NCI-H1436 (cell line): ENCODE measurements at places on chromosomes 3 and 15.

GRCh38 chr15:68411735-68412134, 20.2 kb downstream of the ITGA11 start:
- DNase-seq, result no peak

DNA sequence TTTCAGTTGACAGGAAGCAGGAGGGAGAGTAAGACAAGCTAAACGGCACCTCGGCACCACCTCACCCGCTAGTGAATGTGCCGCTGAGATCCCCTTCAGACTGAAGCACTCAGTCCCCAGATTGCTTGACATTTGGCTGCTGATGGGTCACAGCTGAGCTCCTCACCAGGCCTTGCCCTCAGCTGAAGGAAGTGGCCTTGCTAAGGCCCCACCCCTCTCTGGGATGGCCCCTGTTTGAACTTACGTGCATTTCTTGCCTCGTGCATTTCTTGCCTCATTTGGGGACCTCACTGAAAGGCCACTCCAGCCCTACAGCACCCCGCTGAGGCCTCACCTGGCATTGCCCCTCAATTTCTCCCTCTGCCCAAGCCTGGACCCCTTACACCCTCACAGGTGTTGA, 39.8 kb downstream of the EOGT start:
- no peak for DNase-seq

DNA sequence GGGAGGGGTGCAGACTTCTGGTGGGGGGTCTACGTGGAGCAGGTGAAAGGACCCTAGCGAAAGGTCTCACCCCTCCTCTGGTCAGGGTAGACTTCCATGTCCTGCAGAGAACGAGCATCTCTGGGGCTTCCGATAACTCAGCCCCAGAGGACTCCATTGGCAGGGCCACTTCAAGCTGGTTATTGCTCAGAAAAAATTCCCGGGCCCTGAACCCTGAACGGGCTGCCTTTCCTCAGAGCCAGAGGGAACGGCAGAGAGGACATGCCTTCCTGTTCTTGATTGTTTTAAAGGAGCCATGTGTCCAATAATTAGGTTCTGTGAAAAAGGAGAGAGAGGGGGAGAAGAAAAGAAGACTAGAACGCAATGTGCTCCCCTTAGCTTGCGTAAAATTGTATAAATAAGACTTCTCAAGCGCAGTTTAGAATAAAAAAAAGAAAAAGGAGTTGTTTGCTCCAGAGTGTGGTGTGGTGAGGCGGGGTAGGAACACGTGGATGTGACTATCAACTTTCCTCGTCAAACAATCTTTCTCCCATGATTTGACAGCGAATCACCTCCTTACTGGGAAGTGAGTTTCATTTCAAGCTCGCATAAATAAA, 193.4 kb upstream of the UBE2E1 start:
- no peak for DNase-seq

DNA sequence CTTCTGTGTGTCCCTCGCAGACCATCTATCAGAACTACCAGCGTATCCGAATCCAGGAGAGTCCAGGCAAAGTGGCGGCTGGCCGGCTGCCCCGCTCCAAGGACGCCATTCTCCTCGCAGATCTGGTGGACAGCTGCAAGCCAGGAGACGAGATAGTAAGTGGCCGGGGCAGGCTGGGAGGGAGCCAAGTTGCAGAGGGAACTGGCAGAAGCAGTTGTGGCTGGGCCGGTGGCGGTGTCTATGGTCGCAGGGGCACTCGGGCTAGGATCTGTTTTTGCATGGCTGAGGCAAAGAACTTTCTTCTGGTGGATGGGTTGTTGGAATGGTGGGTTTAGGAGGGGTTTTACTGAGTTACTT, 10.1 kb downstream of the MCM2 start:
- no peak for DNase-seq

GRCh38 chr3:46892285-46893145, 15.0 kb downstream of the PTH1R start:
- DNase-seq, result no peak

DNA sequence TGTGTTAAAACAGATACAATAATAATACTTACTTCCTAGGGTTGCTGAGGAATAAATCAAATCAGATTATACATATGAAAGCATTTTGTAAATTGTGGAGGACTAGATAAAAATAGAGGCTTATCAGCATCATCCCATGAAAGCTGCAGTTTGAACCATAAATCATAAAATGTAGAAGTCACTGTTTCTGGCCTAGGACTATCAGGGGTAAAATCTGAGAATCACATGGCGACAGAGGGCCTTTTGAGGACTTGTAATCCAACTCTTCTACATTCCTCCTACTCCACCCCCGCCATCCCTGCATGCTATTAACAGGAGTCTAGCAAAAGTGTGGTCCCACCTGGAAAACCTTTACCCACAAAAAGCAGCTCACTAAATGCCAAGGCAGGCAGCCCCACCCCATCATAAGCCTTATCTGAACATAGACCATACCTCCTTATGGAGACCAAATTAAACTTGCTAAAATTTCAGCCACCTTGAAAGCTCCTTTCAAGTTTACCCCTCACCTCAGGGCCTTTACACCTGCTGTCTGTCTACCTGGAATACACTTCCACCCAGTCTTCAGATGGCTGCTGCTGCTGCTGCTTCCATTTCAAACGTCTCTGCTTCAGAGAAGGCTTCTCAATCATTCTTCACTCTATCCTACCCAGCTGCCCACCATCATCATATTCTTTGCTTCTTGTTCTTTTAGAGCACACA, 11.5 kb downstream of the MB21D2 start:
- DNase-seq, result no peak

DNA sequence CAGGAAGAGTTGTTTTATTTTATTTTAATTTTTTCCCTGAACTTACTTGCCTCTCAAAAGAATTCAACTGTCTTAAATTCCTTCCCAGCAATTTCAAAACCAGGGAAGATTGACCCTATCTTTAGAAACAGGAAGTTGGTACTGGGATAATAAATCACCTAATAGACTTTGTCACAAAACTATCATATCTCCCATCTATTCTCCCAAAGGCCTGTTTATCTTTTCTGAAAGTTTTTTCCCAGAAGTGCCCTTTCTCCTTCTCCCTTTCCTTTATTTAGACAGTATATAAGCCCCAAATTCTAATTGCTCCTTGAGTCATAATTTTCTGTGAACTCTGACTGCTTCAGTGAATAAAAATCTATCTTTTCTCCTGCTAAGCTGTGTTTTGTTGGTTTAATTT, 2.9 kb upstream of the RNF7 start:
- DNase-seq, result no peak

- DNase-seq, result no peak
Observed at GRCh38 chr15:84151205-84151931, 84.2 kb upstream of the GOLGA6L4 start.

- no peak for DNase-seq
Observed at GRCh38 chr15:97522347-97522746, 438.2 kb upstream of the ARRDC4 start.

DNA sequence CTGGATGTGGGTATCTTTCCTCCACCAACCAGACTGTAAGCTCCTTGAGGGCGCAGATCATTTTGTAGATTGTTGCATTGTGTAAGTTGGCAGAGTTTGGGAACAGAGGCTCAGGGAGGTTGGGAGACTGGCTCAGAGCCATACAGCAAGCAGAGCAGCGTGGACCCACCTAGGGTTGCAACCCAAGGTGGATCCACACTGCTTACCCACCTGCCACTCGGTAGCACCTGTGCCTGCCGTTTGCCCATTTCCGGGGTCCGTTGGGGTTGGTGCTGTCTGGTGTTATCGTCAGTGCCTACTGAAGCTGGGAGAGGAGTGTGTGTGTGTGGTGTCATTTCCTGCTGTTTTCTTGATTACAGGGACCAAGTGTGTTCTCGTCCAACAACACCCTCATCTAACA, 19.0 kb downstream of the SMAD6 start:
- DNase-seq, result no peak

GRCh38 chr15:92907896-92908712, 8.0 kb downstream of the CHD2 start:
- no peak for DNase-seq

DNA sequence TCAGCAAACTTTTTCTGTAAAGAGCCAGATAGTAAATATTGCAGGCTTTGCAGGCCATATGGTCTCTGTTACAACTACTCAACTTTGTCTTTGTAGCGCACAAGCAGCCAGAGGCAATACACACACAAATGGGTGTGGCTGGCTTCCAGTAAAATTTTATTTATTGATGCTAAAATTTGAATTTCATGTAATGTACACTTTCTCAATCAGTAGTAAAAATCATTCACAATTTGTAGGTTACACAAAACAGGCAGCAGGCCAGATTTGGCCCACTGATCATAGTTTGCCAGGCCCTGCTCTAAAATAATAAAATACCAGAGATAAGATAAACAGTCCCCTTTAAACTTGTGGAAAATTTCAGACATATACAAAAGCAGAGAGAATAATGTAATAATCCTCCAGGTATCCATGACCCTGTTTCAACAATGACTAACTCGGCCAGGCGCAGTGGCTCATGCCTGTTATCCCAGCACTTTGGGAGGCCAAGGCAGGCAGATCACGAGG, 330.3 kb downstream of the SHQ1 start:
- no peak for DNase-seq

DNA sequence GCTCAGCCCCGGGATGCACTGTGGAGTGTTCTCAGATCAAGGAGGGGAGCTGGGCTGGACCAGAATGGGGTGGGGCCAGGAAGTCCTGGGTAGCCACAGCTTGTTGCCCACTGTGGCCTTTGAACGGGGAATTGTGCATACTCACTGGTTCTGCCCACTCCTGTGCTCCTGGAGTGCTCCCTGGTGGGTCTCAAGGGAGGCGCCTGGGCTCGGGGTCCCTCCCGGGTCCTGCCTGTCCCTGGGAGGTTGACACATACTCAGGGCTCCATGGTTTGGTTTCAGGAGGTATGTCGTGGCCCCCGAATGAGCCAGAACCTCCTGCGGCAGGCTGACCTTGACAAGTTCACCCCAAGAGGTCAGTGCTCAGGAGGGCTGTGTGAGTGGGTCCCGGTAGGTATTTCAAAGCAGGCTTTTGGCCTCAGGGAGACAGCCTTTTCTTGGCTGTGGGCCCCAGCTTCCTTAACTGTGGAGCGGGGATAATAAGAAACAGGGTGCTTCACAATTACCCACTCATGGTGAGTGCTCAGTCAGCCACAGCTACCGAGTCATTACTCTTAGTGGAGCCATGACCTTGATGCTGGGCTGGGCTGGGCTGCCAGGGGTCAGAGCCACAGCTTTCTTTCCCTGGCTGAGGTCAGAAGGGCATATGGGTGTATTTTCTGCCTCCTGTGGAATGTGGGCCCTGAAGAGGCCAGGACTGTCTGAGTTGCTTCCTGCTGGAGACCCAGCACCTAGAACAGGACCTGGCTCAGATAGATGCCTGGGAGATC, 7.6 kb downstream of the DNAH1 start:
- no peak for DNase-seq

- DNase-seq, result no peak
Observed at GRCh38 chr3:72414481-72415016, 433.7 kb downstream of the SHQ1 start.

- no peak for DNase-seq
Observed at GRCh38 chr15:72154316-72154715, 36.1 kb downstream of the SENP8 start.

DNA sequence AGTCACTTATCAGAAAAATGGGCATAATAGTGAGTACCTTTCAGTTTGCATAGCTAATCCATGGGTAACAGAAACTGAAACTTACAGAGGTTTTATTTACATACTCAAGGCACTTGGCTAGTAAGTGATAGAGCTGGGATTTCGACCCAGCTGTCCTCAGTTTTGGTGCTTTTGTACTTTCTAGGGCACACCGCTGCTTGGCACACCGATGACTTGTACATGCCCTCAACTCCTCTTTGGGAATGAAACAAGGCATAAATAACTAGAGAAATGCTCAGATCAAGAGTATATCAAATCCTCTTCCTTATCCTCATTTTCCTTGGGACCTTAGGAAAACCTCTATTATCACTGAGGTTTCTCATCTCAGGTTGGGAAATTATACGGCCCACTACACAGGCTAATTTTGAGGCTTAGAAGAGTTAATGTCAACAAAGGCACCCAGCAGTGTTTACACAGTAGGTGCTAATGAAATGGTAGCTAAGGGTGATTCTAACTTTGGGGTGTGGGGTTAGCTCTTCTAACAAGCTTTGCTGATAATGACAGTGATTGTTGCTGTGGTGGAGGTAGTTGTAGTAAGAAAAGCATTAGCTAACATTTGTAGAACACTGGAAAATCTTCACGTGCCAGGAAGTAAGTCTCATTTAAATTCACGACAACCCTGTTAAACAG, 20.3 kb upstream of the DGKG start:
- no peak for DNase-seq

DNA sequence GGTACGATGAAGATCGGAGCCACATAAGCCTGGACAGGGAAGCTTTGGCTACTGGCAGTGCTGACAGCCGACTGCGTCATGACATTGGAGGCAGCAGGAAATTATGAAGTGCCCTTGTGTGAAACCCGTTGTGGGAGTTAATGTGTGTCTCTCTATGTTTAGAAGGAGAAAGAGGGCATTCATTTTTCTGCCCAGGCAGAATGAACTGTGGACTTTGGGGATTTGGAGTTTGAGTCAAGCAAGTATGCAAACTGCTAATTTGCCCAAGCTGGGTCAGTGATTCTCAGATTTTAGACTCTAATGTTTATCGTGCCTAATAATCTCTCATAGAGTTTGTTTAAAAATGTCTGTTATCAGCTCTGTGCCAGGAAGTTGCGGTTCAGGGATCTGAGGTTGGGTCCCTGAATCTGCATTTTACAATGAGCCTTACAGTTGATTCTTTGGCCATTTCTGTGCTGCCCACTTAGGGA, 5.6 kb downstream of the CTXND1 start:
- no peak for DNase-seq

DNA sequence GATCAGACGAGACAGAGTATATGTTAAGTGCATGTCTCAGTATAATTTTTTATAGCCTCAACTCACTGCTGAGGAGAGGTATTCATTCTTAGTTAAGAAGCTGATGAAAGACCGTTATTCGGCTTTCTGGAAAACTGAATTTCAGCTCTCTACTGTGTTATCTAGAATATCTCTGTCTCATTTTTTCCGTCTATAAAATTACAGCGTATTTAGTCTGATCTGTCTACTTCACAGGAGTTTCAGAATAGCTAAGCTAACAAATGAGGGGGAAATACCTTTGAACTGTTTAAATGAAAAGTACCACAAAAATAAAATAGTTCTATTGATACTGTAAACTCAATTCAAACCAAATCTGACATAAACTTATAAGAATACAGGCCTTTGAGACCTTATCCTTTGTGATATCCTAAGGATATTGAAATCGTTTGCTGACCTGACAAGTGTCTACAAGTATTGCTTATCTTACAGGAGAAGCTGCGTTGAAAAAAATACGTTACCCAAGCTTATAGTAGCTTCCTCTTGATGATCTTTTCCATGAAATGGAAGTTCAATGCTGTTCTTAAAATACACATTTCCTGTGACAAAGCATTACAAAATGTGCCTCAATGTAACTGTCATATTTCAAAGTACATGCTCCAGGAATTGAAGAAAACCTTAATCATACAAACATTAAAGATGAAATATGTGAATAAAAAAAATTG, 104.6 kb downstream of the IL1RAP start:
- no peak for DNase-seq

GRCh38 chr15:66702035-66702786, at the start of gene SMAD6:
TSS of gene SMAD6 (plus strand) at chr15:66702236. CDS start at chr15:66703259, 1,023 bp downstream.
- DNase-seq, result peak; percentile 91

DNA sequence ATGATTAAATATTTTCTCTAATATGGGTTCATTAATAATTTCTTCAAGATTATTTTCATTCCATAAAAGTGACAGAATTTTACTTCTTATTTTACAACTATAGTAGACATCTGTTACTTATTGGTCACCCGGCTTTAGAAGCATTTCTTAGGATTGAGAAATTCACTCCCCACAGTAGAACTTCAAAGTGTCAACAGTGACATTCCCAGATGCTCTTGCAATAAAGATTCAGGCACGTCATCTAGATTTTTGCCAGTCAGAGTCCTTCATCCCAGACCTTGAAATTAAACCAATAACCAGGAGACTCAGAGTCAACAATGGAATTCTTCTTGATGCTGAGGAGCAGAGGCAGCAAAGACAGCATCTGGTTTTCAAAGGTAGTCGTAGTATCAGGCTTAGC, 190.8 kb downstream of the VGLL3 start:
- DNase-seq, result no peak
